ENCODE measurements at places on chromosomes 4 and X.

DNA sequence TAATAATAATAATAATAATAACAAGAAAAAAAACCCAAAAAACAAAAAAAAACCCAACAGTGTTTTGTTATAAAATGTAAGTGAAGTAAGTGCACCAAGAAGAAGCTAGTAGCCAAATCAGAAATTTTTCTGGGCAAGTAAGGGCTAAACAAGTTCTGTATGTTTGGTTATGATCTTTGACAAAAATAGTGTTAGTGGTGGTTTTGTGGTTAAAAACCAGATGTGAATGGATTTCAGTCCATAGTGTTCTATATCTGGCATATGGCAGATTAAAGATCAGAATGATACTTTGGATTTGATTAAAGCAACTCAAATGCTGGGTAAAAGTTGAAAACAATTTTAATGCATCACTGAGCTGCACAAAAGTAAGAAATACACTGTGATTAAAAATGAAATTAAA is 116.5 kb upstream of the NDST4 start:
- no peak overlapping the region for H3K27ac ChIP-seq
- no peaks in the 10 kb centered on the region for H3K36me3 ChIP-seq
- H3K4me3 ChIP-seq = no peak overlapping the region
- no peaks in the 10 kb centered on the region for H3K27me3 ChIP-seq

DNA sequence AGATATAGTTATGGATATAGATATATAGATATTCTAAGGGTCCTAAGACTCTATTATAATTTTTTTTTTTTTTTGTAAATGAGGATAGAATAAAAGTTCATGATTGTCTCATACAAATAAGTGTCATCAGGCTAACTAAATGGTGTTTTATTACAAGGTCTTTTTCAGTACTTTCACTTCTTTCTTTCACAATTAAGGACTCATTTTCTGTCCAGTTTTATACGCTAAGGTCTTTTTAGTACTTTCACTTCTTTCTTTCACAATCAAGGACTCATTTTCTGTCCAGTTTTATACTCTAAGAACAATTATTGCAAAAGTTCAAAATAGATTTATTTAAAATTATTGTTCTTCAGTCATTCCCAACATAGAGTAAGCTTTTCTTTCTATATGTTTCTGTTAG is 32.7 kb downstream of the RUFY3 start:
- H3K36me3 ChIP-seq = no peaks in the 10 kb centered on the region
- peaks cover 7% of the 10 kb centered on the region for H3K4me1 ChIP-seq
- DNase-seq = no peak
- no peak overlapping the region for H3K27ac ChIP-seq
- no peaks in the 10 kb centered on the region for H3K27me3 ChIP-seq

DNA sequence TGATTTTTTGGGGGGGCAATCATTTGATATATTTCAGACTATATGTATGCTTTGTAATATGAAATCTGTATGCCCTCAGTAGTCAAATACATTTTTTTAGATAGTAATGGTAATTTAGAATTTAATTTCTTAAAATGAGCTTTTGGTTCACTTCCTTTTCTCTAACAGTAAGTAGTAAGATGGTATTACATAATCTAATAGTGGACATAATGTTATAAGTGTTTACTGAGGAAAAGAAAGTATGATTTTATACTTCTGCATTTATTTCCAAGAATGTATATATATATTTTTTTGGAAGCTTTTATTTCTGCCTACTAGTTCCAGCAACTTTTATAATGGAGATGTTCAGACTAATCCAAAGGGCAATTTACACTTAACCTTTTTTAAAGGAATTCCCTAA is 1450.7 kb upstream of the TENM3 start:
- no peak for DNase-seq
- no peaks in the 10 kb centered on the region for H3K4me1 ChIP-seq
- no peaks in the 10 kb centered on the region for H3K36me3 ChIP-seq
- no peaks in the 10 kb centered on the region for H3K27me3 ChIP-seq
- no peak overlapping the region for H3K27ac ChIP-seq

- H3K36me3 ChIP-seq = no peaks in the 10 kb centered on the region
- H3K27ac ChIP-seq = no peak overlapping the region
- H3K4me3 ChIP-seq = no peak overlapping the region
- no peaks in the 10 kb centered on the region for H3K4me1 ChIP-seq
Measured at GRCh38 chrX:9842541-9842940, 56.3 kb downstream of the SHROOM2 start.

- peak; percentile 30 for DNase-seq
- H3K36me3 ChIP-seq = peaks cover 5% of the 10 kb centered on the region
- H3K27me3 ChIP-seq = no peaks in the 10 kb centered on the region
- H3K4me3 ChIP-seq = peak within 1 kb of the TSS; percentile 78
Measured at GRCh38 chrX:154486396-154487207, at the start of gene UBL4A. Gene UBL4A (minus strand): TSS chrX:154486615. CDS start chrX:154486584, 31 bp downstream.

DNA sequence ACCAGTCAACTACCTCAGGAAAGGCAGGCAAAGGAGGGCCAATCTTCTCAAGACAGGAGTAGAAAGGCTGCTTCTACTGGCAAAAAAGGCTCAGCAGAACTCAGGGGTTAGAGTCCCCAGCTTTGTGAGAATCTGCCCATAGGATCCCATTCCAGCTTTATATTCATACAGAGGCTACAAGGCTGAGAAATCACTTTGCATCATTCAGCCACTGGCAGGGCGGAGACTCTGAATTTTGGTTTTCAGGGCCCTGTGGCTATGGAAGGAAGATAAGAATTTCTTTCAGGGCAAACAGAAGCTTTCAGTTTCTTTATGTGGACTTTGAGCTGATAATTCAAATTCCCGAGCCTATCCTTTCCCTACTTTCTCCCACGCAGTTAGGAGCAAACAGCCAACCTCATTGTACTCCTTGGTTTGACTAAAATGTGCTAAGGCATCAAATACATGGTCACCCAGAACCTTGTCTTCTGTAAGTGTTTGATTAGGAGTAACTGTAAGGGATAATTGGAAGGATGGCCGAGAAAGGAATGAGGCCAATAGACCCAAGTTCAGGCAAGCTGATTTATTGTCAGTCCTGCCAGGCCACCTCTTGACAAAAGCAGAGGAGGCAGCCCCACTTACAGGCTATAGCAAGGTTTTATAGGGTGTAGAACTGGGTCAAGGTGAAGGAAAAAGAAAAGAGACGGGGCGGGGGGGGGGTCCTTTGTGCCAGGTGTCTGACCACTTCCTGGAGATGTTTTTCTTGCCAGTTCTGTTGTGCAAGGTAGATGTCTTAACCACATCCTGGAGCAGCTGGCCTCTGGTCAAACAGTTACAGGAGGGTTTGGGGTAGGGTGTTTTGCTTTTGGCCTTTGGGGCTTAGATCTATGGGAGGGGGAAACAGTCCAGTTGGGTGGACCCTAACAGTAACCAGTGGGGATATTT is 165.3 kb upstream of the PPP1R2C start:
- no peak overlapping the region for H3K4me3 ChIP-seq
- no peaks in the 10 kb centered on the region for H3K27me3 ChIP-seq
- no peaks in the 10 kb centered on the region for H3K36me3 ChIP-seq
- no peaks in the 10 kb centered on the region for H3K4me1 ChIP-seq
- no peak overlapping the region for H3K27ac ChIP-seq

DNA sequence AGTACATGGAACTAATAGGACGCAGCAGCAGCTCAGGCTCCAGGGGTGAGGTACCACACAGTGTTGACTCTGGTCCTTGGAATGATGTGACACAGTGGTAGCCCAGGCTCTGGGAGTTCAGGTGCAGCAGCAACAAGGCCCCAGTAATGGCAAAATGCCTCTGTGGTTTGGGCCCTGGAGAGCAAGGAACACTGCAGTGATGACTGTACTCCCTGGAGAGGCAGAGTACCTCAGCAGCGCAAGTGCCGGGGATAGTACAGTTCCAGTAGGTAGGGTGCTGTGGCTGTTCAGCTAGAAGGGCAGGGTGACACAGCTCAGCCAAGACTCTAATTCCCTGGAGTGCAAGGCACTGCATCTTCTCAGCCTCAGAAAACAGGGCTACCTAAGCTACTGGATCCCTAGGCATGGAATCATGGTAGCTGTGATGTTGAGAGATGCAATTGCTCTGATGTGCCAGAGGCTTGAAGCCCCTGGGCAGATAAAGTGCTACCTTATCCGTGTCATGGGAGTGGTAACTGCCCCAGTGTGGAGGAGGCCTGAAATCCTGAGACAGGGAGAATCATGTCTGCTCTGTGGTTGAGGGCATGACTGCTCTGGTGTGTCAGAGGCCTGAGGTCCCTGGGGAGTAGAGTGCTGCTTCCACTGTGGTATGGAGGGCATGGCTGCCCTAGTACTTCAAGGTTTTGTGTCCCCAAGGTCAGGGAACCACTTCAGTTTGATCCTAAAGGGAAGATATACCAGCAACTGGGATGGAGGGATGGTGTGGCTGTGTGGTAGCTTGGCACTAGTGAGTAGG is 55.2 kb downstream of the AREG start:
- H3K27me3 ChIP-seq = no peaks in the 10 kb centered on the region
- DNase-seq = no peak
- no peak overlapping the region for H3K4me3 ChIP-seq
- no peaks in the 10 kb centered on the region for H3K4me1 ChIP-seq
- H3K27ac ChIP-seq = no peak overlapping the region
- H3K36me3 ChIP-seq = no peaks in the 10 kb centered on the region

DNA sequence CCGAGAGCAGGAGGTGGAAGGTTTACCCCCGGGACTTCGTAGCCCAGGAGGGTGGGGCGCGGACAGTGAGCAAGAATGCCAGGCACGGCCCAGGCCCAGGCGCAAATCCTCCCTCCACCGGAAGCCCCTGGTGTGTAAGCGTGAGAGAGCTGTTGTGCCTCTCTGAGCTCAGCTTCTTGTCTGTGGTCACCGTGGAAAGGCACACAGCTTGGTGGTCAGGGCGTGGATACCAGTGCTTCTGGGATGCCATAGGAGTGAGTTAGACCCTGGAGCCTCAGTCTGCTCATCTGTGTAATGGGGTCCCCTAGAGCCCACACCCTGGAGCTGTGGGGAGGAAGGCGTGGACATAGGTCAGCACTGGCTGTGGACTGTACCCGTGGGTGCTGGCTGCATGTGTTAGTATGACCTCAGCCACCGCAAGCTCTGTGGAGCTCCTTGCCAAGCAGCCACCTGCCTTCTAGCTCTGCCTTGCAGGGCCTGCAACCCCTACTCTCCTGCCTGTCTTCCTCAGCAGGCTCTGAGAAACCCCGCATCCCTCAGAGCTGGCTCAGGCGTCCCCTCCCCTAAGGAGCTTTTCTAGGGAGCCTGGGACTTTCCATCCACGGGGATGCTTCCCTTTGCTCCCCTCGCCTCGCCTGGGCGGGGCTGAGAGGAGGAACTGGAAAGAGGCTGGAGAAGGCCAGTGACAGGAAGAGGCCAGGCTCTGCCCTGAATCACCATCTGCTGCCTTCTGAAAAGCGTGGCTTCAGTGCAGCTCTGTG is 28.0 kb upstream of the AFAP1 start:
- H3K4me1 ChIP-seq = peaks cover 34% of the 10 kb centered on the region
- no peaks in the 10 kb centered on the region for H3K27me3 ChIP-seq
- no peaks in the 10 kb centered on the region for H3K36me3 ChIP-seq
- H3K4me3 ChIP-seq = no peak overlapping the region

- H3K4me1 ChIP-seq = no peaks in the 10 kb centered on the region
- H3K4me3 ChIP-seq = no peak overlapping the region
- DNase-seq = no peak
- H3K27ac ChIP-seq = no peak overlapping the region
- no peaks in the 10 kb centered on the region for H3K27me3 ChIP-seq
Measured at GRCh38 chr4:117691572-117692351, 342.5 kb upstream of the NDST3 start.

DNA sequence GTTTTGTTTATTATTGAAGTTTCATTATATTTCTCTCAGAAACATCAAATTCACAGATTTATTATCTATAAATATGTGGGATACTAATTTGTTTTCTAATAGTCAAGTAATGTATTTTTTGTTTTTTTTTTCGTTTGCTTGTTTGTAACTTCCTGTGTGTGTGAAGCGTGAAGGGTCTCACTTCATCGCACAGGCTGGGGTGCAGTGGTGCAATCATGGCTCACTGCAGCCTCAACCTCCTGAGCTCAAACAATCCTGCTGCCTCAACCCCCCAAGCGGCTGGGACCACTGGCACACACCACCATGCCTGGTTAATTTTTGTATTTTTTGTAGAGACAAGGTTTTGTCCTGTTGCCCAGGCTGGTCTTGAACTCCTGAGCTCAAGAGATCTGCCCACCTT is 55.1 kb downstream of the SH3RF1 start:
- no peak overlapping the region for H3K4me3 ChIP-seq
- H3K27ac ChIP-seq = no peak overlapping the region
- peaks cover 16% of the 10 kb centered on the region for H3K4me1 ChIP-seq
- no peaks in the 10 kb centered on the region for H3K36me3 ChIP-seq
- H3K27me3 ChIP-seq = no peaks in the 10 kb centered on the region
- DNase-seq = no peak

GRCh38 chr4:90515191-90515590 is 388.0 kb downstream of the CCSER1 start:
- no peak overlapping the region for H3K27ac ChIP-seq
- H3K27me3 ChIP-seq = no peaks in the 10 kb centered on the region
- DNase-seq = no peak
- H3K4me3 ChIP-seq = no peak overlapping the region

- no peaks in the 10 kb centered on the region for H3K27me3 ChIP-seq
- no peak for DNase-seq
- H3K36me3 ChIP-seq = no peaks in the 10 kb centered on the region
- no peak overlapping the region for H3K27ac ChIP-seq
- no peaks in the 10 kb centered on the region for H3K4me1 ChIP-seq
Measured at GRCh38 chr4:26173619-26174018, 147.2 kb upstream of the RBPJ start.

GRCh38 chrX:150240643-150240970 is 122.5 kb upstream of the MAMLD1 start:
- no peaks in the 10 kb centered on the region for H3K27me3 ChIP-seq
- no peaks in the 10 kb centered on the region for H3K4me1 ChIP-seq
- no peak overlapping the region for H3K4me3 ChIP-seq
- no peak for DNase-seq

GRCh38 chr4:152476796-152477195 is 59.1 kb downstream of the FBXW7 start:
- H3K27ac ChIP-seq = no peak overlapping the region
- H3K4me1 ChIP-seq = peaks cover 8% of the 10 kb centered on the region
- H3K27me3 ChIP-seq = no peaks in the 10 kb centered on the region
- H3K36me3 ChIP-seq = no peaks in the 10 kb centered on the region
- no peak overlapping the region for H3K4me3 ChIP-seq
- no peak for DNase-seq

- peak overlapping the region; percentile 88 for H3K4me3 ChIP-seq
- H3K27ac ChIP-seq = peak overlapping the region; percentile 1
- no peaks in the 10 kb centered on the region for H3K36me3 ChIP-seq
- H3K27me3 ChIP-seq = peaks cover 32% of the 10 kb centered on the region
Measured at GRCh38 chr4:108172231-108172752, 3.6 kb upstream of the LEF1 start.

- no peak overlapping the region for H3K4me3 ChIP-seq
- H3K36me3 ChIP-seq = no peaks in the 10 kb centered on the region
- no peaks in the 10 kb centered on the region for H3K27me3 ChIP-seq
Measured at GRCh38 chrX:134738986-134739740, 80.9 kb upstream of the PLAC1 start.

DNA sequence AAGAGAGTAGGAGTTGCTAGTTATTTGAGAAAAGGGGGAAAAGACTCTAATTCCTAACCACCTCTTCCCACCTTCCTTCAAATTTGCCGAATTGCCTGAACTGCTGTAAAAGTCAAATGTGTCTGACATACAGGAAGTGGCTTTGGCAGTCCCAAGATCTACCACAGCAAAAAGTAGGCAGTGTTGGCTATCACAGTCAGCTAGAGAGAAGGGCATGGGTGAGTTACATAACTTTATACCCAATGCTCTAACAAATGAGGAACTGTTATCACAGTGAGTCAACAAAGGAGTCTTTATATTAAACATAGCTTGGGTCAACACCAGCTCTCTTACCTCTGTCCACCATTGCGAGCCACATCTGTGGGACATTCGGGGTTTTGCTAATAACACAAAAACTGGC is 2.4 kb upstream of the MBNL3 start:
- H3K27me3 ChIP-seq = no peaks in the 10 kb centered on the region
- DNase-seq = no peak
- peaks cover 5% of the 10 kb centered on the region for H3K4me1 ChIP-seq
- H3K4me3 ChIP-seq = no peak overlapping the region

- no peaks in the 10 kb centered on the region for H3K36me3 ChIP-seq
- no peak overlapping the region for H3K4me3 ChIP-seq
- no peak overlapping the region for H3K27ac ChIP-seq
Measured at GRCh38 chr4:119748853-119749252, 120.2 kb upstream of the PDE5A start.
